ENCODE measurements at places on chromosomes 2 and 18.

DNA sequence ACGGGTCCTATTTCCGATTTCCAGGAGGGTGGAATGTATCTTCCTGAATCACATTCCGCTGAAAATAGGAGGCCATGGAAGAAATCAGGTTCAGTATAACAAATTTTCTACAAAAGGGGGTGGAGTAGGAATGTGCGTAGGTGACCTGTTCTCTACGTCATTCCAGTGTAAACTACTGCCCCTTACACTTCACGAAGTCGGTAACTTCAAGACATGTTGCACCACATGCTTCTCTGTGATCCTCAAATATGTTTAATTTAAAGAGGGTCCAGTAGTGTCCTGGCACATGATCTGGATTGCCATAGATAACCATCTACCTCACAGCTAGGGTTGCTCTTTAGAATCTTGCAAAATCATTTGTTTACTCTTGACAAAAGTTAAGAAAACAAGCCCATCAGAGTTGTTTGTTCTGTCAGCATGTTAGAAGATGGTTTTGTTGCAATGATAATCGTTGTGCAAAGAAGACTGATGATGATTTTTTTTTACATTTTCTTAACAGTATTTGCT, 7.5 kb upstream of the CPS1 start:
- DNase-seq, result no peak

DNA sequence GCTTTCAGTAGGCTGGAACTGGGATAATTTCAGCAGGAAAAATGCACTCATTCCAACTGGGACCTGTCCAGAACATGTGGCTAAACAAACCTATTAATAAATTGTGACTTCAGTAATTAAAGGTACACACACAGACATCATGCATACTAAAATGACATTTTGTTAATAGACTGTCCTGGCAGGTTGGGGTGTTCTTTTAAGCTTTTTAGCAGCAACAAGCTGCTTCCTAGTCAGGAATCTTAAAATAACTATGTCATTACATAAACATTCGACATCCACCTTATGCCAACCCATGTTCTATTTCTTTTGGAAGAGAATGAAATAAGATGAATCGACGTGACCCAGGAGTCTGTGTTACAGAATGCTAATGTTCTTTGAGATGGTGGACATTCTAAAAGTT, 435.7 kb downstream of the TXNL1 start:
- no peak for DNase-seq

GRCh38 chr18:47081578-47081977, 46.2 kb upstream of the ELOA2 start:
- DNase-seq, result no peak

- no peak for DNase-seq
Observed at GRCh38 chr2:30104307-30104706, 42.5 kb upstream of the YPEL5 start.

- DNase-seq, result no peak
Observed at GRCh38 chr2:38147333-38148121, 71.6 kb upstream of the CYP1B1 start.

DNA sequence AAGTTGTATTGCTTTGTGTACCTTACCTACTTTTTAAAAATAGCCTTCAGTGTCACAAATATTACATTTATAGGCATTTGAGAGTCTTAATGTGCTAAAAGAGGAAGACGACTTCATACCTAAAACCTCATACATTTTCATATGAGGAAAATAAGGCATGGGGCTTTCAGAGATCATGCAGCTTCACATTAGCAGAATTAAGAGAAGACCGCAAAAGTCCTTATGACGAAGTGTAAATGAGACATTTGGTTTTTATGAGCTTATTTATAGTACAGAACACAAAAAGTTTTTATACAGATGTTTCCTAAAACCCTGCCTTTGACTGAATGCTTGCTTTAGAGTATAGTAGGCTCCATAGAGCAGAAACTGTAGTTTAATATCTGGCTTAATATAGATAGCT, 10.1 kb upstream of the CCDC138 start:
- no peak for DNase-seq

DNA sequence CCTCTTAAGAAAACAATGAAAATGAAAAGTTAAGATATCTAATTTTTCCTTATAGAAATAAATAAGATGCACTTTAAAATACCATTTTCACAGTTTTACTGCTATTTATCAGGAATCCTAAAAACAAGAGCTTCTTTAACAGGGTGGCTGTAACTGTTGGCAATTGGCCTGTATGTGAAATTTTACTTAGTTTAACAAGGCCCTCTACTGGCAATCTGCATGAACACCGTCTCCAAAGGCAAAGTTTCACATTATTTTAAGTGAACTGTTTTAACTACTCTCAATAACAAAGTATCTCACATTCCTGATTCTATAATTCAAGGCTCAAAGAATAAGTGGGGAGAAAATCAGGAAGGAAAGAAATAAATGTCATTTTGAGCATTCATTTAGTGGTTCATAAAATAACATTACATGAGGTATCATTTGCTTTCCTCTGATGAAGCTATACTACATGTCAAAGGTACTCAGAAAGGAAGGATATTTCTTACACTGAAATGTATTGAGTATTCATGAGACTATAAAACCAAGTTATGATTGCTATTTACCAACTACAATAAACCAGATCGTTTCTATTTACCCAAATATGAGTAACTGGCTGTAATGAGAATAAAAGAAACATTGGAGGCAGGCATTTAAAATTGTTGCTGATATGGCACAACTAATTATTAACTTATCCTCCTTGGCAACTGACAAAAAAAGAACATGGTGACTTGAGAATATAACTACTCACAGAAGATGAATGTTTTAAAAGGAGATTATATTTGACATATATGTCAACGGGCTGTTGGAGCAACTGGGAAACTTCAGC, 7.0 kb downstream of the NCKAP5 start:
- no peak for DNase-seq

GRCh38 chr2:104375206-104375605, 478.7 kb upstream of the POU3F3 start:
- no peak for DNase-seq

DNA sequence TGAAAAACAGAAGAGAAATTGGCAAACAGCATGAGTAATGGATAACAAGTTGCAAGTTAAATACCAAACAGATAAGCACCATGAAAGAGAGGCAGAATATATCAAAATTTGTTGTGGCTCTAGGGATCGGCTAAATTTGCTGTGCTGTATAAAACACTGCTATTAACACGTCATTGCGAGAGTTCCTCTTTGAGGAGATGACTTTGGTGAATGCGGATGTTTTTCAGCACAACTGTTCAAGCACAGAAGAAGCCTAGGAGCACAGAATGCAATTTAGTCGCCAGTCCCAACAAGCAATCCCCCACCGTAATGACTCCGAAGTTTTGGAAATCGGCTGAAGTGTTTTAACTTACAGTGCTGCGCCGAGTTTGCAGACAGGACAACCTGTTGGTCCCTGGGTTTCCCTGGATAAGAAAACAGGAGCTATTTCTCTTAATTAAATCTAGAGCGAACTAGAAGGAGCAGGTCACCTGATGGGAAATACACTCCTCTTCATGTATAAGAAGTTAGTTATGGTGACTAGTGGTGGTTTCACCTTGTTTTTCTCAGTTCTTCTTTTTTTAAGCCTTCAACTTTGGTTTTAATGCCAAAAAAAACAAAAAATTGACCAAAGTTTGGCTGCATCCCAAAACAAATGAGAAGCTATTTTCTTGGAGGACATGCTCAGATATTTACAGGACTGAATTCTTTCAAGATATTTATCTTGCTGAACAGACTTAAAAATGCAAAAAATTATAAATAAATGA, 454.1 kb upstream of the SALL3 start:
- no peak for DNase-seq

GRCh38 chr2:11899264-11899818, 152.9 kb downstream of the LPIN1 start:
- no peak for DNase-seq

- no peak for DNase-seq
Observed at GRCh38 chr2:109320195-109320922, 191.4 kb downstream of the SH3RF3 start.
